Mesenteric fat pad (tissue), 1 donor: ENCODE measurements at places on chromosomes 2 and 18.

- no peak for DNase-seq
These were observed 16.6 kb downstream of the CFLAR start for GRCh38 chr2:201132518-201132917.

DNA sequence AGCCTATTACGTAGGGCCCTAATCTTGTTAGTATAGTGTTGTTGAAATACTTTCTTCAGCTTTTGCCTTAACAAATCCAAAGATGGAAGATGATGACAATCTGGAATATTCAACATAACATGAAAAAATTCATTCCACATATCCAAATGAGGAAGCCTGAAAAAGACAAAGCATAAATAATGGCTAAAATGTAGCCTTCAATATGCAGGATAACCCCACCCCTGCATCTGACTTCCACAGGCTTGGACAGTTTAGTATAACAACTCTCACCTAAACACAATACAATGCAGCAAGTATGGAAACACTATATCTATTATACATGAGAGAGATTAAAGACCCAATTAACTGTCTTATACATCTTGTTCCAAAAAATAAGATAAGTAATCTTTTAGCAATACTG is 39.9 kb downstream of the BUB1 start:
- DNase-seq: no peak

DNA sequence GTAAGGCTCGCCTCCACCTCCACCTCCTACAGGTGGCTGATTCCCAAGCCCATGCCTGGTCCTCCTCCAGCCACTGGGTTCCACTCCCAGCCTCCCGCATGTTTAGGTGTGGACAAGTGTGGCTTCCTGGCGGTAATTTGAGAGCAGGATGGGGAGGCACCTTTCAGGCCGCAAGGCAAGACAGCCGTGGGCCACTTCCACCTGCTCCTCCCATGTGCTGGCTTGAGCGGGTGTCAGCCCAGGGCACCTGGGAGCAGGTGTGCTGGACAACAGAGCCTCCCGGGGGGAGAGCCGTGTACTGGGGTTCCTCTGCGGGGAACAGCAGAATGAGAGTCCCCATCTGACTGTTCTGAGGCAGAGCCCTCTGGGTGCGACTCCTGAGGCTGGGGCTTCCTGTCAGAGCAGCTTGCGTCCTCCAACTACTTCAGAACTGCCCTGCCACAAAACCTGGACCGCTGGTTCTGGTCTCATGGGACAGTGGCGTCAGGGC is 83.9 kb downstream of the TPO start:
- peak; percentile 72 for DNase-seq

GRCh38 chr2:70393881-70394280 is 92.0 kb upstream of the FAM136A start:
- DNase-seq: no peak

DNA sequence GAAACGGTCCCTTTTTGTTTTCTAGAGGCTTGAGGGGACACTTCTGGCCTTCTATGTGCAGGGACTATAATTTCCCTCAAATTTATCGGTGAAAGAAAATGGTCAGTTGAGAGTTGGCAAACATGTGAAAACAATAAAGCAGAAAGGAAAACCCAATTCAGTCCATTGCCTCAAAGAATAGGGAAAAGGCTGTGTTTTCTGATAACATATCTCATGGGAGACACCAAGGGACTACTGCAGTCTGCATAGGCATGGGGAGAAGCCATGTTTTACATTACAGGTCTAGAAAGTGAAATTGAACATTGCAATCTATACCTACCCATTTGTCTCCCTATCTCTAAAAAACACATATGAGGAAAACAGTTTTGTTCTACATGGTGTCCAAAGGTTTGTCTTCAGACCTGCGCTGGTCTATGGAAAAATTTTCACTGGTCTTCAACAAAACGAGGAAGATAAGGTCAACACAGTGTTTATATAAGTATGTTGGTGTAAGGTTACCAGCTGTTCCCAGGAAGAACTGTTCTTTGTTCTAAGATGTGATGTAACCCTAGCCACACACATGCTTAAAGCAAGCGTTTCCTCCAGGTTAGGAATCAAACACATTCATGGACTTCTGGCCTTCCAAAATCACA is 179.7 kb downstream of the MREG start:
- no peak for DNase-seq

GRCh38 chr2:9717886-9718451 is 87.2 kb upstream of the YWHAQ start:
- DNase-seq: no peak

GRCh38 chr2:72098935-72099334 is 48.7 kb downstream of the CYP26B1 start:
- DNase-seq: peak; percentile 41

DNA sequence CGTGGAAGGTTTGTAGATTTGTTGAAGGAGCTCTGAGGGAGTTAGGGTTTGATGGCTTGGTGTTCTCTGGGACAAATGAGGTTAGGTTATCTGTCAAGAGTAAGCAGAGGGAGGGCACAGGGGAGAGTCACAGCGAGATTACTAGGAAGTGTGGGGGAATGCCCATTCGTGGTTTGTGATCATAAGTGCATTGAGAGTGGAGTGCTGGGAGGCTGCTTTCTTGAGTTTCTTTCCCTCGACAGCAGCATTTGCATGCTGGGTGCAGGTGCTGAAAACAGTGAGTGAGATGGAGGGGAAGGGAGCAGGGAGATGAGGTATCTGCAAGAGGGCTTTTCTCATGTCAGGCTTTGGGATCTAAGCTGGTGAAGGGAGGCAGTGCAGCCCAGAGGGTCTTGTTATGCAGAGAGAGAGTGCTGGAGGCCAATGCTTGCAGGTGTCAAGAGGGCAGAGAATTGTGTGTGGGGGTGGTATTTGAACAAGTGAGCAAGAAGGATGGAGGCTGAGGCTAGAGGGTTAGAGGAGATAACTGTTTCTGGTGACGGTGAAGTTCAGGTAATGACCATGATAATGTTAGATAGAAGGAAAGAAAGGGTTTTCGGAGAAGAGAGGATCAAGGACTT is 8.8 kb downstream of the RALB start:
- no peak for DNase-seq

DNA sequence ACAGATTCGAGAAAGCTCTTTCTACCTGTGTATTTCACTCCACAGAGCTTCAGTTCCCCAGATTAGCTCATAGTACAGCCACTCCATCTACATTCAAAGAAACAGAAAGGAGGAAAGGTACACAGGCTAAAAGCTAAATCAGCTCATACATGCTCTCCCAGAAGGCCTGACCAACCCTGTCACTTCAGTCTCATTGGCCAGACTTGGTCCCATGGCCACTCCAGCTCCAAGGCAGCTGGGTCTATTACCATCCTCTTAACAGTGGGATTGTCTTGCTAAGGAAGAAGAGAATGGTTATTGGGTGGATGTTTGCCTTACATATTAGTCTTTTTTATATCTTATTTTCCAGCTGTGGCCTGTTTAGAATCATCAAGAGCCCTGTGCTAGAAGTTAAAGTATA is 572.6 kb downstream of the ARHGAP15 start:
- DNase-seq: no peak

DNA sequence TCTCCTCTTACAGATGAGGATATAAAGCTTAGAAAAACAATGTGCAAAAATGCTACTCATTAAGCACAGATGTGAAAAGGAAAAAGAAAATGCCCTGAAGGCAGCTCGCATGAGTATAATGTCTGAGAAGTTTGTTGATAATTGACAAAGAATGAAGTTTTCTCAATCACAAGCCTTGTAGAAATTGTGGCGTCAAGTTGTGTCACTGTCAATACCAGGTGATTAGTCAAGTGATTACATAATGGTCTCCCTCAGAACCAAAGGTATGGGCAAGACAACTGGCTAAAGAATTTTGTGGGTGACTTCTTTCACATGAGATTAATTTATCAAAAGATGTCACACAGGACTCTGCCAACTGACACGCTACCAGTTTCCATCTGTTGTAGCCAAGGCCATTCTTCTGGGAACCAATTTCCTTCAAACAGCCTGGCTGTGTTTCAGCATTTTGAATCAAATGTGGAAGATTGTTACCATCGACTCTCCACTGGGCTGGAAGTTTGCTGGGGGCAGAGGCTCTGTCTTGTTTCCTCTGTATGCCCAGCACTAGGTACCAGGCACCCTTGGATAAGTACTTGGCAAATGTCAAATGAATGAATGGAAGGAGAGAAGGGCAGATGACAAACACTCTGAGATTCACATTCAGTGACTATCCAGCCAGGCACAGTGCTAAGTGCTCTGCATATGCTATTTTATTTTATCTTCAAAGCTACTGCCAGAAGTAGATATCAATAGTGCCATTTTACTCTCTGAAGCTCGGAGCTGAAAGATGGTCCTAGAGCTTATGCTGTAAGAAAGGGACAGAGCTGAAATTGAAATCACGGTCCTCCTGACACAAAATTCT is 5.9 kb upstream of the FN1 start:
- no peak for DNase-seq

GRCh38 chr18:9628984-9629383 is 14.6 kb upstream of the PPP4R1 start:
- DNase-seq: no peak

DNA sequence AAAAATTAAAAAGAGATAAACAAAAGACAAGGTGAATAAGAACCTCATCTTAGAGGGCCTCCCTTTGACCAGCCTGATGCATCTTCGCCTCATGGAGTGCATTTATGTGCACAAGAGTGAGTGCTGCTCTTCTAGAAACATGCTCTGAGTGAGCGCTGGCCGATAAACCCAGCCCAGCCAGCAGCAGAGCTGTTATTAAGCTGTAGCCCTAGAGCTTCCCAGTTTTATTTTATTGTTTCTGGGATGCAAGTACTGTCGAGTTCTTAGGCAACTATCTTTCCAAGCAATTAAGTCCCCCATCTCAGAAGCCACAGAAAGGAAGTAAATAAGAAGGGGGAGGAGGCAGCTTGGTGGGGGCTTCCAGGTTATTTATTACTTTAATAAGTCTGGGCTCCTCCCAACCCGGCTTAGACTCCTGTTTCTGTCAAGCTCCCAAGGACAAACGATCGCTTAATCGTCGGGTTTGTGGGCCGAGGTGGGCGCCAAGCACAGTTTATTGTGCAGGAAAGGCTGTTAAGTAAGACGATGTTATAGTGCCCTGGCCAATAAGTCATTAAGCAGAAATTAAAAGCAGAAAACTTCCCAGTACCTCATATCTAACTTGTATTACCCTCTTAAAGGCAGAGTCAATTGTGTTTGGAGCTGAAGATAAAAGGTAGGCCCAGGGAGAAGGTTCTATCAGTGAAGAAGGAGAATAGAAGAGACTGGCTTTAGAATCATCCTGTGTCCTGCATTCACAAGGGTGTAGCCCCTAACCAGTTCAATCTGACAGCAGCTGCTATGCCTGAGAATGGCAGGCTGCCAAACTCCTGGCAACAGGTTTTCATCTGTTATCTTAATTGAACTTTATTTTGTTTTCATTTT is 176.3 kb downstream of the PIK3C3 start:
- no peak for DNase-seq

- DNase-seq: no peak
These were observed 337.2 kb upstream of the SALL3 start for GRCh38 chr18:78642296-78642951.

GRCh38 chr2:112600634-112601033 is 16.2 kb downstream of the CHCHD5 start:
- DNase-seq: no peak

- no peak for DNase-seq
These were observed 9.8 kb downstream of the STEAP3 start for GRCh38 chr2:119233326-119234020.

- no peak for DNase-seq
These were observed 28.1 kb downstream of the COBLL1 start for GRCh38 chr2:164813535-164813934.

- DNase-seq: no peak
These were observed 12.0 kb downstream of the HNMT start for GRCh38 chr2:137976274-137976673.

- no peak for DNase-seq
These were observed 521.8 kb upstream of the ID2 start for GRCh38 chr2:8159966-8160603.

DNA sequence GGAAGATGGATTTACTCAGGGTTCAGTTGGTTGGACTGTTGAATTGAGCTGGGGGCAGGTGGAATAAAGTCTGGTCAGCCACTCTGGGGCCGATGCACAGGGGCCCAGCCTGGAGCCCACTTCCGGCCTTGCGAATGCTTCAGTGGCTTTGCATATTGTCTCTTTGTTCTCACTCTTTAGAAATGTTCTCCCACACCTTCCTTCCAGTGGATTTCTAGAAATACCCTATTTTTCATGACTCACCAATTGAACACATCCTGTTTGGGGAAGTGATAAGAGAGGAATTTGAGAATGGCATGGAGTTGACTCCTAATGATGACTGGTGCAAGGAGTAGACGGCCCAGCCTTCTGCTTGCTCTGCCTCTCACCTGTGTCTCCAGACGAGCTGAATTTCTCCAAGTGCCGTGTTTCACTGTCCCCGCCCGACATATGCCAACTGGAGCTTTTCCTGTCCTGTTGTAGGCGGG is 28.1 kb downstream of the ASAP2 start:
- peak; percentile 81 for DNase-seq

- DNase-seq: no peak
These were observed 156.6 kb upstream of the ETAA1 start for GRCh38 chr2:67240507-67240906.

DNA sequence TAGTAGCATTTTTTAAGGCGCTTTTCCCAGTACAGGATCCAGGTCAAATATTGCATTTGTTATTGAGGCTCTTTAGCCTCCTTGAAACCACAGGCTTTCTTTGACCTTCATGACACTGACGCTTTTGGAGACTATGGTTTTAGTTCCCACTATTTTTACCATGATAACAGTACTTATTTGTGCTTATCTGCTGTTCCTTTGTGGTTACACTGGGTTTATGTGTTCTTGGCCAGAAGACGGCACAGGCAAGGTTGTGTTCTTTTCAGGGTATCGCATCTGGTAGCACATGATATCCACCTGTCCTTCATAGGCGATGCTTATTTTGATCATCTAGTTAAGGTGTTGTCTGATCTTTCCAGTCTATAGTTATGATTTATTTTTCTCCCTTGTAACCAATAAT is 16.8 kb upstream of the MBOAT2 start:
- no peak for DNase-seq

GRCh38 chr2:64019083-64019974 is at the start of gene VPS54:
Gene VPS54, minus strand, starts transcription at chr2:64019428. Its CDS starts 35,429 bp downstream, at chr2:63983999.
- peak; percentile 90 for DNase-seq

DNA sequence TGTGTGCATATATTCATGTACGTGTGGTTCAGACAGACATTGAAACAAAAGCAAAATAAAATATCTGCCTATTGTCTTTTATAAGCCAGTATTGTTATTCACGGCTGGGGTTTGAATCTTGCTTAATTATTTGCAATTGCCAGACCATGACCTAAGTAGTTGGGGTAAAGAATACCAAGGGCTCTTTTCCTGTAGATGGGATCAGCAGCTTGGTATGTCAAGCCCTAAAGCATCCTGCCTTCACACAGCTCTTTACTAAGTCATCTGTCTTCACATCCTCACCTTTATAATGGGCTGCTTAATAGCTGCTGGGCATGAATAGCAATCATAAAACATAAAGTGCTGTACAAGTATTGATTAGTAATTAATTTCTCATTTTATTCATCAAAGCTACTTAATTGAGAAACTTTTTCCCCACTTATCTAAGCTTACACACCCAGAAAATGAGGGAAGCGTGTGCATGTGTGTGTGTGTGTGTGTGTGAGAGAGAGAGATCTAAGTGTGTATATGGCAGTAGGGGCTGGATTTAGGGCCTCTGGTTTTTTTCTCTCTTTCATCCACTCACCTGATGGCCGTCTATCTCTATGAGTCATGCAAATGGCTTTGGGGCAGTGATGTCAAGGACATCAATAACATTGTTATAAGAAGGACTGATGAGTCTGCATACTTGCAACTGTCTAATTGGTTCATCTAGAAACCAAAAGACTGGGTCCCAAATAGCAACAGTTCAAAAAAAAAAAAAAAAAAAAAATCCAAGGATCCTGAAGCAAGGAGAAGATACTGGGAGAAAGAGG is 244.1 kb upstream of the TNP1 start:
- DNase-seq: no peak
